ENCODE measurements at places on chromosomes 1 and 21. TPM values are rescaled to one million over a fixed set of nuclear protein-coding genes. Genes with fewer than 3 reads are reported as not detected.

DNA sequence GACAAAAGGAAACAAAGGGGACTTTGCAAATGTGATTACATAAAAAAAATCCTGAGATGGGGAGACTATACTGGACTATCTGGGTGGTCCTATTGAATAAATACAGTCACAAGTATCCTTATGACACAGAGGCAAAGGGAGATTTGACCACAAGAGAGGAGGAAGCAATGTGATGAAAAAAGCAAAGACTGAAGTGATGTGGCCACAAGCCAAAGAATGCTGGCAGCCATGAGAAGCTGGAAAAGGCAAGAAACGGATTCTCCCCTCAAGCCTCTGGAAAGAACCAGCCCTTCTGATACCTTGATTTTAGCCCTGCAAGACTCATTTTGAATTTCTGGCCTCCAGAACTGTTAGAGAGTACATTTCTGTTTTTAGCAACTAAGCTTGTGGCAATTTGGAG lies 36.4 kb downstream of the OLFML2B start:
- DNase-seq: no peak

DNA sequence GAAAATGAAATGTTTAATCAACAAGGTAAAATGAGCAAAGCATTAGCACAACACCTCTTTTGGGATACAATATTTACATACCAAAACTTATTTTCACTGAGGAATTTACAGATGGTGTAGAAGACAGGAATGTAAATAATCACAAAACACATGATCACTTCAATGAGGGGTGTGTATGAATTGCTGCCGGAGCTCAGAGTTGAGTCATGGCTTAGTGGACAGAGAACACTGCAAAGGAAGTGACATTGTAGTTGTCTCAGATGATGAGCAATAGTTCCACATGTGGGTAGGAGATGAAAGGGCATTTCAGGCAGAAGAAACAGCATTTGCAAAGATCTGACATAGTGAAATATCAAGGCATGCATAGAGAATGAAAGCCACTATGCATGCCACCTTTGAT lies 5.6 kb upstream of the KPRP start:
- no peak for DNase-seq

DNA sequence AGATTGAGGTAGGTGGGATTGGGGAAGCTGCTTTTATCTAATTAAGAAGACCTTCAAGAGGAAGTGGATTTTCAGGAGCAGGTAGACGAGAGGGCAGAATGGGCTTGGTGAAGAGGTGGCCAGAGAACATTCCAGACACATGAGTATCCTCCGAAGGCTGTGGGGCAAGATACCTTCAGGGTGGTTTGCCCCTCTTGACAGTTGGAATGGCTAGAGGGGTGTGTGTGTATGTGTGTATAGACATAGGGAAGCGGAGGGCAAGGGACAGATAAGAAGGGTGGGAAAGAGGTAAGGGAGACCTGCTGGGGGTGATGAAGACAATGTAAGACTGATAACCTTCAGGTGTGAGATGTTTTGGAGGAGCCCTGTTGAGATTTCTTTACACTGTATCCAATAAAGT lies 46.8 kb upstream of the TSPAN2 start:
- DNase-seq: no peak

Gene GLUL
- polyA plus RNA-seq: 1,523 TPM

DNA sequence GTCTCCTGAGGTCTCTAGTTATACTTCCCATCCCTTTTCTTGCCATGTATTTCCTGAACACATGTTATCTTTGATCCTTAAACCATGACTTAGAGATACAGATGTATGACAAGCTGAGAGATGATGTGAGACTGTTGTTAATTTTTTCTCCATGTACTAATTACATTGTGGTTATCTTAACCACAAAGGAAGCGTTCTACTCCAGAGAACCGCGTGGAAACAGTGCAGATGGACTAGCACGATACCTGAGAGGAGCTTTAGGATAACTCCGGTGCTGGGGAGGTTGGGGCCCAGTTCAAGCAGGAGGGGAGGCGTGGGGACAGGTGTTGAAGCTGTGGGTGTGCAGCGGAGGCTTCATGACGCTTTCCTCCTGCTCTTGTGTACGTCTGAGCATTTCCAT lies 17.5 kb downstream of the PDE9A start:
- no peak for DNase-seq

Measured in brain (organoid and tissue), 16 donors.